Upper lobe of right lung (tissue), 1 donor: ENCODE measurements at places on chromosomes 7 and 10. TPM values are rescaled to one million over a fixed set of nuclear protein-coding genes. Genes with fewer than 3 reads are reported as not detected.

DNA sequence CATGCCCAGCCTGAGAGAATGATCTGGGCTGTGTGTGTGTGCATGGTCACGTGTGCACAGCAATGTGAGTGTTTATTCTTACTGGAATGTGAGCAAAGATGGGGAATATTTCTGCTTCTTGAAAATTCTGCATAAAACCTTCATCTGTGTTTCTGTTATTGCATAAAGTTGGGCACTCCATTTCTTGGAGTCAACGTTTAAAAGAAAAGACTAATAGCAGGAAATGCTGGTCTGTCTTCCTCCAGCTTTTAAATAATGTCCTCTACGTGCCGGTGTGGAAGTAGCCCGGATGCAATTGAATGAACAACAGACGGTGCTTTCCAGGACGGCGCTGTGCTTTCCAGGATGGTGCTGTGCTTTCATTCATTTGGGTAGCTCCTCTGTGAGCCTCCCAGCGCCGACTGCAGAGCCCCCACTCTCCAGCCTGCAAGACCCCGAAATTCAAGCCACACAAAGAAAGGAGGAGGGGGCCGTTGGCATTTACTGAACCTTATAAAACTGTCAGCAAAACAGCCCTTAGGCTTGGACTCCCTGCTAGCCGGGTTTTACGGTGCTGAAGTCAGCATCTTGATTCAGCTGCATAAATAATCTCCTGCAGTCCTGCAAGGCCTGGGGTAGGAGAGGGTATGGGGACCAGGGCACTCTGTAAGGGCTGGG, 158.2 kb upstream of the PRKCQ start:
- H3K27me3 ChIP-seq = peaks cover 15% of the 10 kb centered on the region
- no peaks in the 10 kb centered on the region for H3K36me3 ChIP-seq
- peaks cover 10% of the 10 kb centered on the region for H3K4me1 ChIP-seq
- DNase-seq = no peak
- no peak overlapping the region for H3K4me3 ChIP-seq
- H3K27ac ChIP-seq = no peak overlapping the region

- H3K36me3 ChIP-seq = no peaks in the 10 kb centered on the region
- H3K4me1 ChIP-seq = peaks cover 5% of the 10 kb centered on the region
- no peak overlapping the region for H3K27ac ChIP-seq
Observed at GRCh38 chr7:129168231-129169021, 20.0 kb upstream of the SMO start.

DNA sequence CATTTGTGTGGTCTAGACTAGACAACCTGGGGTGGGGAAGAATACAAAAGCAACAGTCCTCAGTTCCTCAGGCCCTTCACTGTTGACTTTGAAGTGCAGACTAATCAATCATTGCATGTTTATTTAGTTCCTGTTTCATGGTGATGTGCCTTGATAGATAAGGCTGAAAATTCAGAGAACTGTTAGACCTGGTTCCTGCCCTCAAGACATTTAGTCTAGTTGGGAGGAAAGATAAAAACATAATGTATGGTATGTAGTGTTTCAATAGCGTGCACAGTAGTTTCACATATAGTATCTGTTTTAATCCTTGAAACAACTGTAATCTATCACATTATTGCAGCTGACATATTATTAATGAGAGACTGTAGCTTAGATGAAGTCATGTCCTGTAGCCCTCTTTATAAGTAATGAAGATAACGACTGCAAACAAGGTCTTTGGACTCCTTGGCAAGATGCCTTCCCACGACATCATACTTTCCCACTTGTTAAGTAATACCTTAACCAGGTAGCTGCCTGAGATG, 124.0 kb downstream of the CELF2 start:
- H3K4me3 ChIP-seq = no peak overlapping the region
- peaks cover 18% of the 10 kb centered on the region for H3K4me1 ChIP-seq
- H3K36me3 ChIP-seq = no peaks in the 10 kb centered on the region
- H3K27ac ChIP-seq = no peak overlapping the region
- DNase-seq = no peak
- H3K27me3 ChIP-seq = no peaks in the 10 kb centered on the region

DNA sequence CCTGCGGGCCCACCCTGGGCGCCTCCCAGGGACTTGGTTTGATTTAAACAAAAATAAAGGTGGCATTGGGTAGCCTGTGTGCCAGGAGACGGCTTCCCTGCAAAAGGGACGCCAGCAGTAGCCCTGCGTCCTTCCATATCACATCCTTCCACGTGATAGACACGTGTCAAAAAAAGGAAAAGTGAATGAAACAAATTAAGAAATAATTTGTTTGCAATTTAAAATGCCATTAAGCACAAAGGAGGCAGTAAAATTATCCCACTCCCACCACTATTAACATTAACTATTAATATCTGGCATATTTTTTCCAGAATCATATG, 7.6 kb downstream of the TACR2 start:
- no peaks in the 10 kb centered on the region for H3K36me3 ChIP-seq
- H3K27ac ChIP-seq = peak overlapping the region; percentile 87
- no peak for DNase-seq
- H3K27me3 ChIP-seq = no peaks in the 10 kb centered on the region
- H3K4me3 ChIP-seq = peak overlapping the region; percentile 42
- H3K4me1 ChIP-seq = peaks cover 29% of the 10 kb centered on the region

The C10orf62 gene
- total RNA-seq = not detected

The KIF11 gene
- total RNA-seq = 0.93 TPM
